H1 (cell line): ENCODE measurements at places on chromosomes 2 and 18. TPM values are rescaled to one million over a fixed set of nuclear protein-coding genes. Genes with fewer than 3 reads are reported as not detected.

KRTCAP3 gene
- total RNA-seq = 50.1 and 55.4 TPM in 2 replicates

CRYGD gene
- 0.98 and 2.9 TPM in 2 replicates for total RNA-seq

GAL3ST2 gene
- total RNA-seq = not detected in 2 replicates

KRCC1 gene
- 7.7 and 8.5 TPM in 2 replicates for total RNA-seq

NCKAP5 gene
- 0.46 and 0.86 TPM in 2 replicates for total RNA-seq

NDC80 gene
- total RNA-seq = 40.3 and 45.0 TPM in 2 replicates

ZAP70 gene
- not detected in 2 replicates for total RNA-seq

CPO gene
- 1.3 and 1.9 TPM in 2 replicates for total RNA-seq

SP140 gene
- 1.3 and 1.7 TPM in 2 replicates for total RNA-seq

SCTR gene
- total RNA-seq = not detected in 2 replicates

B3GNT7 gene
- total RNA-seq = 72.5 and 73.1 TPM in 2 replicates

EGR4 gene
- total RNA-seq = 0.20 TPM in 1 of 2 replicates, not detected in the other

ASPRV1 gene
- 0.86 and 0.95 TPM in 2 replicates for total RNA-seq

HMSD gene
- 3.0 and 4.8 TPM in 2 replicates for total RNA-seq

ASXL3 gene
- total RNA-seq = 1.3 TPM in 2 replicates

PLEKHH2 gene
- 3.1 and 5.0 TPM in 2 replicates for total RNA-seq
